ENCODE measurements at places on chromosomes 7 and 10.

DNA sequence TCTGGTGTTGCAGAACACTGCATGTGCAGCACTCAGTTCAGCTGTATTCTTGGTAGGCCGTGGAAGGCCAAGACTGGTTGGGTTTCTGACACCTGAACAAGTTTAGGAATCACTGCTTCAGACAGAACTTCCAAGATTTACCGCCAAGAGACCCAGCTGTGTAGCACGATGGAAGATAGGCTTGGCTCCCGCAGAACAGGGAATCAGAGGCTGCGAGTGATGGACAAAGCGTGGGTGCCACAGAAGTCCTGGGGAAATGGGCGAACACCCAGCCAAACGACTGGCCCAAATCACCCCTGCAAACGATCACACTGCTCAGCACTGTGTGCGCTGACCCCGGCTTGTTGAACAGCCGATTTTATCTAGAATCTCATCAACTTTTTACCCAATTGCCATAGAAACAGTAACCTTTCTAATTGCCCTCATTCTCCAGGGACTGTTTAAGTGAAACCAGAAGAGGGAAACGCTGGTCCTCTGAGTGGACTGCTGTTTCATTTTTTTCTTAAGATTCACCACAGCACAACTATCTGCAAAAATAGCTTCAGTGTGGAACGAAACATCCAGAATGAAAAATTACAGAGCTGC lies 17.9 kb downstream of the ZFAND2A start:
- DNase-seq: no peak

- no peak for DNase-seq
Observed at GRCh38 chr10:89776665-89777064, 75.3 kb downstream of the KIF20B start.

- no peak for DNase-seq
Observed at GRCh38 chr10:69801434-69802315, at the start of gene COL13A1. Gene COL13A1 (plus strand): TSS chr10:69801906. CDS start chr10:69802424, 518 bp downstream.

- no peak for DNase-seq
Observed at GRCh38 chr10:75477680-75478079, 46.3 kb downstream of the LRMDA start.

DNA sequence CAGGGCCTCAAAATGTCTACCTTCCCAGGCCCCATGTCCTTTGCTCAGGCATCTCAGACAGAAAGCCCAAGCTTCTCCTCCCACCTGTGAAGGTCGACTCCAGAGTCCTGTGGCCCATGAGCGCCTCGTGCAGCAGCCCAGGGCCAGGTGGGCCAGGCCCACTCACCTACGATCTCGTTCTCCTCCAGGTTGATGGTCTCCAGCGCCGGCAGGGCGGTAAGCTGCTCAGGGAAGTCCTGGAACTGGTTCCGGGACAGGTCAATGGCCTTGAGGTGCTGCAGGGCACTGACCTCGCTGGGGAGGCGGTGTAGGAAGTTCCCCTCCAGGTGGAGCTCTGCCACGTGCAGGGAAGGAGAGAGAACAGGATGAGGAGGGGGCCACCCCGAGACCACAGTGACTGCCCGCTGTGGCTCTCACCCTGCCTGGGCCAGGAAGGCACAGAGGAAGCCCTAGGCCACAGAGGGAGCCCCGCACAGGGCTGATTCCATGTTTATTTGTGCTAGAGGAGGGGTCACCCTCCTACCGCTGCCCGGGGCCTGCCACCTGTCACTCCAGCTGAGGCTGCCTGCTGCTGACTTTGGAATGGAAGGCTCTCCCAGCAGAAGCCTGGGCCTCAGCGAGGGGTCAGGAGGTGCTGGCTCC lies 40.0 kb upstream of the NPFFR1 start:
- DNase-seq: no peak

Measured in cerebellar nuclear complex (tissue), 1 donor.